ENCODE measurements at places on chromosomes 7 and 10.

- H3K36me3 ChIP-seq, result no peaks in the 10 kb centered on the region
- H3K4me1 ChIP-seq, result peaks cover 10% of the 10 kb centered on the region
- DNase-seq, result peak; percentile 65
- H3K4me3 ChIP-seq, result no peak overlapping the region
- H3K27ac ChIP-seq, result no peak overlapping the region
These were observed 252.5 kb downstream of the RPS24 start for GRCh38 chr10:78286186-78286585.

DNA sequence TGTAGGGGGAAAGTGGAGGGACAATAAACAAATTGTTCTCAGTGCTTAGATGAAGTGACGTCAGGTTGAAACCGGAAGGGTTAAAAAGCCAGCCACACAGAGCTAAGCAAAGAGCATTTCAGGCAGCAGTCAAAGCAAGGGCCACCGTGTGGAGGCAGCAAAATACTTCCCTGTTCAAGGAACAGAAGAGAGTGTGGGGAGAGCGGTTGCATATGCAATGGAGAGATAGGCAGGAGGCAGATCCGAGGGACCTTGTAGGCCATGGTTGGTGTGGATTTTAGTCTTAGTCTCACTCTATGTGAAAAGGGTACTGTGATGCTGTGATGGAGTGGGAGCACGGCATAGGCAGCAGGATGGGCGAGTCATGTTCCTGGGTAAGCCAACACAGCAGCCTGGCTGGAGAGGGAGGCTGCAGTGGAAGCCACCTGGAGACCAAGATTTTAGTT is 3.8 kb upstream of the STN1 start:
- H3K27me3 ChIP-seq, result no peaks in the 10 kb centered on the region
- peaks cover 16% of the 10 kb centered on the region for H3K4me1 ChIP-seq
- peak; percentile 62 for DNase-seq
- H3K36me3 ChIP-seq, result no peaks in the 10 kb centered on the region
- no peak overlapping the region for H3K27ac ChIP-seq

DNA sequence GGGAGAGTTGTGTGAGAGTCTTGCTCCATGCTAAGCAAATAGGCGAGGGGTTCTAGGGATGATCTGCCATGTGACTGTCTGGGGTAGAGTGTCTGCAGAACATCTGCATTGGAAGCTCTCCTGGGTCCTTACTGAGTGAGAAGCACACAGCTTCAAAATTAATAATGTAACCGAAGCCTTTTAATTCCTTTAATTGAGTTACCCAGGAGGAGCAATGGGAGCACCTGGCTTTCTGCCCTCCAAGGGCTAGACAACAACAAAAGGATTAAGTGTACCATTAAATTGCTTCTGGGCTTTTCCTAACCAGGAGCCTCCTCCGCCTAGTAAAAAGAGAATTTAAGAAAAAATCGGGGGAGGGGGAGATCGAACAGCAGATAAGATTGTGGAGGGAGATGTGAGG is 102.0 kb upstream of the TBX20 start:
- H3K36me3 ChIP-seq, result no peaks in the 10 kb centered on the region
- no peak overlapping the region for H3K4me3 ChIP-seq
- no peak overlapping the region for H3K27ac ChIP-seq
- H3K27me3 ChIP-seq, result no peaks in the 10 kb centered on the region

DNA sequence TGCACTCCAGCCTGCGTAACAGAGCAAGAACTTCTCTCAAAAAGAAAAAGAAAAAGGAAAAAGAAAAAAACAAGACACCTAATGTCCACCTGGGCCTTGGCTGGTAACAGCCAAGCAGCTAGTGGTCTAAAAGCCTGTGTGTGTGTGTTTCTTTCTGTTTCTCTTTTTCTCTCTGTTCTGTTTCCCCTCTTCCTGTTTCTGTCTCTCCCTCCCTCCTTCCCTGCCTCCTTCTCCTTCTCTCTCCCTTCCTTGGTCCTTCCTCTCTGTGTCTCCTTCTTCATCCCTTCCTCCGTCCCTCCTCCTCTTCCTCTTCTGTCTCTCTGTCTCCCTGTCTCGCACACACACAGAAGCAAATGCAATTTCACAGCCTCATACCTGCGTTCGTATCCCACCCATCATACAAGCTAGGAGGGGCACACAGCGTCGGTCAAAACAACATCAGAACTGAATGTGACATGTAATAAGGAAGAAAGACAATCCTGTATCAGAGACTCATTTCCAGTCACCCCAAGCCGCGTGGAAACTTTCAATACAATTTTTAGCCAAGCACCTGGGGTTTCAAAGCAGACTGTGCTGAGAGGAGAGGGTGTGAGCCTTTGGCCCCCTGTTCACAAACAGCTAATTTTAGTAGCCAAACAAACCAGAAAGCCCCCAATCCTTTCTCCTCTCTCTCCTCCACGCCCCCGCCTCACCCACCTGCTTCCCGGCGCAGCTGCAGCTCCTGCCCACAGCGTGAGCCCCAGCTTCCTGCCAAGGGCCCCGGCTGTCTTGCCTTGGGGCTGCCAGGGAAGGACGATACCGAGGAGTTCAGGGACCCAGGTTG is 50.2 kb upstream of the GNA12 start:
- H3K4me1 ChIP-seq, result no peaks in the 10 kb centered on the region
- no peaks in the 10 kb centered on the region for H3K36me3 ChIP-seq
- no peak overlapping the region for H3K4me3 ChIP-seq

GRCh38 chr7:39721345-39721744 is 98.0 kb downstream of the RALA start:
- H3K4me3 ChIP-seq, result no peak overlapping the region
- peaks cover 38% of the 10 kb centered on the region for H3K4me1 ChIP-seq
- H3K27ac ChIP-seq, result no peak overlapping the region
- H3K27me3 ChIP-seq, result no peaks in the 10 kb centered on the region

GRCh38 chr10:48305905-48306264 is 592 bp upstream of the MAPK8 start:
- no peak overlapping the region for H3K27ac ChIP-seq
- DNase-seq, result no peak
- H3K4me1 ChIP-seq, result peaks cover 13% of the 10 kb centered on the region
- peak overlapping the region; percentile 41 for H3K4me3 ChIP-seq
- 0 out of 2 replicates have a peak, but pooled peaks cover 6% of the 10 kb centered on the region for H3K27me3 ChIP-seq

- no peak overlapping the region for H3K4me3 ChIP-seq
- DNase-seq, result no peak
- H3K27ac ChIP-seq, result no peak overlapping the region
These were observed 162.2 kb downstream of the EGFR start for GRCh38 chr7:55180963-55181542.

All from GM23338 (cell line).